Posterior cingulate gyrus (tissue), 11 donors: ENCODE measurements at places on chromosomes 7 and 10.

- peak; percentile 7 for DNase-seq
Observed at GRCh38 chr7:2972835-2973161, 70.9 kb downstream of the CARD11 start.

- DNase-seq: no peak
Observed at GRCh38 chr10:30834153-30834552, 197.5 kb downstream of the ZNF438 start.

DNA sequence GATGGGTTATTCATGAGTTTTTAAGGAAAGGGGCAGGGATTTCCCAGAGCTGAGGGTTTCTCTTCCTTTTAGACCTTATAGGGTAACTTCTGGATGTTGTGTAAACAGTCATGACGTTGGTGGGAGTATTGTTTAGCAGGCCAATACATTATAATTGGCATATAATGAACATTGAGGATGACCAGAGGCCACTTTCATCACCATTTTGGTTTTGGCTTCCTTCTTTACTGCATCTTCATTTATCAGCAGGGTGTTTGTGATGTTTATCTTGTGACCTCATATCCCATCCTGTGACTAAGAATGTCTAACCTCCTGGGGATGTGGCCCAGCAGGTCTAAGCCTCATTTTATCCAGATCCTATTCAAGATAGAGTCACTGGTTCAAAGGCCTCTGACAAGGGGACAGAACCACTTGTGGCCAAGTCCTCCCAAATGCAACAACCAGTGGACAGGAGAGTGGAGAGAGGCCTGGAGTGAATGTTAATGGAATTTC lies 77.3 kb upstream of the RPA3 start:
- DNase-seq: no peak

DNA sequence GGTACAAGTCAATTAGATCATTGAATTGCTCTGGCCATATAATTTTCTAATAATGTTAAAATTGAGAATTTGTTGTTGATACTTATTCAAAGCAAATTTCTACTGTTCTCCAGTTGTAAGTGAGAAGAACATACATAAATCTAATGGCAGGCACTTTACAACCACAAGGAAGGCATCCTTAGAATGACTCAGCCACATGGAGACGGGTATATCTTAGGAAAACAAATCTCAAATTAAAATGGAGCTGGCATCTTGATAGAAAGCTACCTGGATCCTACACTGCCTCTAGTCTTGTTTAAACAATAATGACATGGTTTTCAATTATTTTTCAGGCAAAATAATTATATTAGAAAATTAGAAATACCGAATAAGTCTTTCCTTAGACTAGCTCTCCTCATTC lies 1183.7 kb upstream of the SORCS1 start:
- no peak for DNase-seq

DNA sequence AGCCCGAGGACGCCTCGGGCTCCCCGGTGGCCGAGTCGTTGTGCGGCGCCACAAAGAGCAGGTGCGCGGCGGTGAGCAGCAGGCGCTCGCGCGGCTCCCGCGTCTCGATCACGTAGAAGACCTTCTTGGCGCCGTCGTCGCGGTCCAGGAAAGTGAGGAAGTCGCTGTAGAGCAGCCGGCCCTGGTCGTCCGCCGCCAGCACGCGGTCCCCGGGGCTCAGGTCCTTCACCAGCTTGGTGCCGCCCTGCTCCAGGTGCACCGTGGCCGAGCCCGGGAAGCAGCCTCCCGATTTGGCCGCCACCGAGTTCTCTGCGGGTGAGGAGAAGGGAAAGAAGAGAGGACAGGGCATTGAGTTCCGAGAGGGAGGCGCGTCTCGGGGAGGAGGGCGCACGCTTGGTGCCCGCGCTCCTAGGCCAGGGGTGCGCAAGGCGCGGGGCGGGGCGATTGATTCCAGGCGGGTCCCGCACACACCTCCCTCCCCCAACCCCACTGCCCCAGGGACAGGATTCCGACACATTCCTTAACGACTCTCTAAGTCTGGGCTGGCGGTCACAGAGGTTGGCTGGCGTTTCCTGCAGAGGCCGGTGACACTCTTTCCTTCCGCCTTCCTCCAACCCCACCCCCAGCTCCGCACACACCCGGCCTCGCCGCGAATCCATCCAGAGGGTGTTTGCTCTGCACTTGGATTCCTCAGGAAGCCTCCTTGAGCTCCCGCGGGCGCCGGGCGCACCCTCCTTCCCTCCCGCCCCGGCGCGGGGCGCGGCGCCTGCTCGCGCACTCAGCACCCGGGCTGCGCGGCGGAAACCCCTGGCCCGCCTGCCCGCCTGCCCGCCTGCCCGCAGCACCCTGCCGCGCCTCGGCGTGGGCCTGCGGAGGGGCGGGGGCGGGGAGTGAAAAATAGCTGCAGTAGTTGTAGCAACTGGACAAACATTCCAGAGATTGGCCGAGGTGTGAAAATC lies 8.6 kb downstream of the SHH start:
- peak; percentile 69 for DNase-seq

- no peak for DNase-seq
Observed at GRCh38 chr7:155741805-155742204, 70.5 kb downstream of the SHH start.

- no peak for DNase-seq
Observed at GRCh38 chr7:36468370-36469101, 78.9 kb downstream of the ANLN start.

GRCh38 chr10:52187521-52188258 lies 126.4 kb upstream of the DKK1 start:
- no peak for DNase-seq
